ENCODE measurements at places on chromosomes 12 and 14.

- peak; percentile 78 for DNase-seq
Observed at GRCh38 chr14:76918256-76918781, 92.1 kb downstream of the LRRC74A start.

DNA sequence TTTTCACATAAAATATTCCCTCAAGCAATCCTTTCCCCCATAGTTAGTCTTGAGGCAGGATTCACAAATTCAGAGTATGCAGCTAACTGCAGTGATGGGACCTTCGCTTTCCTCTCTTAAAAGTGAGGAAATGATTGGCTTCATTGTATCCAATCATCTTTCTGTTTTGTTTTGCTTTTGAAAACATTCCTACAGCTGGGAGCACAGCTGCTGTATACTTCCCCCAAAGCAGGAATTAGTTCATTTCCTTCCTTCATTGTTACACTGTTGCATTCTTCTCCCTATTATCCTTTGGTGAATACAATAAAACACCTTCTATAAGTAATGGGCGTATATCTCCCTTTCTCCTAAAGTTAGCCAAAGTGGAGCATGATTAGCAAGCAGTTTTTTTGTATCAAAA, 9.4 kb upstream of the GAS2L3 start:
- DNase-seq: no peak

DNA sequence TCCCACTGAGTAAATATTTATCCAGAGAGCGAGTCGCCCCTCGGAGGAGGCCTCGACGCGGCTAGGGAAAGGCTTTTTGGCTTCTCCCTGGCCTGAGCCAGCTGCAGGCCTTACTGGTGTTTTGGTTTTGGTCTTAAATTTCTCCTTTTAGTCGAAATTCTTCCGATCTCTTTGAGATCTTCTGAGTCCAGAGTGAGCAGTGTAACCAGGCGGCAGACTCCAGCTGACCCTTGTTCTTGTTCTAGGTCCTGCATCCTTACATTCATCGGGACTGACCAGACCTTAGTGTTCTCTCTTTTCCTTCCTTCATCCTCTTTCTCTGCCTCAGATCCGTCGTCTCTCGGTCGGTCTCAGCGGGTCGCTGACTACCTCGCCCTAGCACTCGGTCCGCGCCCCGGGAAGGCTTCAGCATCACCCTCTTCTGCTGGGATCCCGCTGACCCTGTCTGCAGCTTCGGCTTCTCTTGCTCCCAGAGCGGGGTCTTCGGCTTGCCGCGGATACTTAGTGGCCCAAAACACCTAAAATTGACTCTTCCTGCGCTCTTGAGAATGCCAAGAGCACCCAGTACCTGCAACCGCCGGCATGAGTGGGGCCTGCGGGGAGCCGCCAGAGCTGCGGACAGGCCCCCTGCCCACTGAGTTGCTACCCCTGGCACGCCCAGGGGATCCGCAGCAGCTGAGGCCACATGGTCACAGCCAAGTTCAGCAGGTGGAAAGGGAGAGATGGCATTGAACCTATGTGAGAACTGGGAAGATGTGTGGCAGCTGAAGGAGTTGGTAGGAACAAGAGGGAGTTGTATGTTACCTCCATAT, 2.4 kb upstream of the PAX9 start:
- peak; percentile 55 for DNase-seq

- no peak for DNase-seq
Observed at GRCh38 chr12:128137140-128137539, 129.8 kb upstream of the TMEM132C start.

- DNase-seq: no peak
Observed at GRCh38 chr12:119660076-119660475, 7.9 kb upstream of the PRKAB1 start.

DNA sequence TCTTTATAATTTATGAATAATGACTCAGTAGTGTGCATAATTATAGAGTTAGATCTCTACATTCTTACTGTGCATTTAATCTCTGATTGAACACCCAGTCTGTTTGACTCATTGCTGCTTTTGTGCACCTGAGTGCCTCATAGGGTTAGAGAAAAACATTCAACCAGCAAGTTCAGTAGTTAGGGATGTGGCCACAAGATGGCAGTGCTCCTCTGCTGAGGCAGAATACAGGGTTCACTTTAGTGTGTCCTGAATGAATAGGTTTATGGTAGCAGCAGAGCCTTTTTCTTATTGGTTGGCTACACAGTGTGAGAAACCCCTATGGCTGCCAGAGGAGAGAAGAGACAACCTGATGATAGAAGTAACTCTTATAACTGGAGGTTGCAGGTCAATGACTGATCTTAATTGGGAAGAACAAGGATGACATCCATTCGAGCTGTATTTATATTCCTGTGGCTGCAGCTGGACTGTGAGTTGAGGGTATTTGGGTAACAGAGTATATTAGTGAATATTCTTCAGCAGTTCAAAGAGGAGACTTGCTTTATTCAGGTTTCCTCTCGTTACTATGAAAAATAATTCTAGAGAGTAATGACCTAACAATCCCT, 194.9 kb upstream of the OR4E1 start:
- DNase-seq: peak; percentile 92

GRCh38 chr12:131699434-131699833, 11.5 kb upstream of the SFSWAP start:
- DNase-seq: no peak

DNA sequence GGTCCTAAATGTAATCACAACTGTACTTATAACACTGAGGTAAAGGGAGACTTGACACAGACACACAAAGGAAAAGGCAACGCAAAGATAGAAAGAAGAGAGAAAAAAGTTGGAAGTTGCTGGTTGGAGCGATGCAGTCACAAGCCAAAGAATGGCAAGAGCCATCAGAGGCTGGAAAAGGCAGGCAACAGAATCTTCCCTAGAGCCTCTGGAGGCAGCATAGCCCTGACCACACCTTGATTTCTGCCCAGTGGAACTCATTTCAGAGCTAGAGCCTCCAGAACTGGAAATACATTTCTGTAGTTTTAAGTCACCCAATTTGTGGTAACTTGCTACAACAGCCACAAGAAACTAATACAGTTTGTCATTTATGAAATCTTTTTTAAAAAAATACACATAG, 89.2 kb downstream of the PUS7L start:
- DNase-seq: peak; percentile 58

DNA sequence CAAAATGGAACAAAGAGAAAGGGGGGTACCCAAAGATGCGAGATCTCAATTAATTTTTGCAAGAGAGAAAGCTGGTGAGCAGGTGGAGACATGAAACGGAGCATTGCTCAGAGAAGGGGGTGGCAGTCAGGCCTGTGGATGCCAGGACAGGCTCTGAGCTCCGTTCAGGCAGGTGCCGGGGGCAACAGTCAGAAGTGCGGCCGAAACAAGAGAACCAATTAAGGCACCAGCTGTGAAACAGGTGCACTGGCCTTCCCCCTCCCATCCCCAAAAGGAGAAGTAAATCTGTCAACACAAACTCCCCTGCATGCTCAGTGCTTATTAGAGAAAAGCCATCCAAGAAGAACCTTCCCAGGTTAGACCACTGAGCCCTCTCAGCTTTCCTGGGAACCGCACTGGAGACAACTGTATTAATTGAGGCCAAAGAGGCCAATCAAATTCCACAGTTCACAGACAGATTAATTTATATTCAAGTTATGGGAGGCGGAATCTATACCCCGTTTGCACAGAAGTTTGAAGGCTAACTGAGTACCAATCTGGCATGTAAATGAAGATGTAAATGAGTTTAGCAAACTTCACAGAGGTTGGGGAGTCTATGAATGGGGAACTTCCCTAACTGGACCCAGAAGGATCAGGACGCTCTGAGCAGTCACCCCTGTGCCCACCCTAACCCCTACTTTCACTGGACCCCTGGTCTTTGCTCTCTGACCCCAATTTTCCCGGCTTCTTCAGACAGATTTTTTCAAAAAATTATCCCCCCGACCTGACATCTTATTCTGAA, 20.9 kb downstream of the OAS2 start:
- no peak for DNase-seq

GRCh38 chr12:125081427-125081826, 16.2 kb downstream of the AACS start:
- no peak for DNase-seq

DNA sequence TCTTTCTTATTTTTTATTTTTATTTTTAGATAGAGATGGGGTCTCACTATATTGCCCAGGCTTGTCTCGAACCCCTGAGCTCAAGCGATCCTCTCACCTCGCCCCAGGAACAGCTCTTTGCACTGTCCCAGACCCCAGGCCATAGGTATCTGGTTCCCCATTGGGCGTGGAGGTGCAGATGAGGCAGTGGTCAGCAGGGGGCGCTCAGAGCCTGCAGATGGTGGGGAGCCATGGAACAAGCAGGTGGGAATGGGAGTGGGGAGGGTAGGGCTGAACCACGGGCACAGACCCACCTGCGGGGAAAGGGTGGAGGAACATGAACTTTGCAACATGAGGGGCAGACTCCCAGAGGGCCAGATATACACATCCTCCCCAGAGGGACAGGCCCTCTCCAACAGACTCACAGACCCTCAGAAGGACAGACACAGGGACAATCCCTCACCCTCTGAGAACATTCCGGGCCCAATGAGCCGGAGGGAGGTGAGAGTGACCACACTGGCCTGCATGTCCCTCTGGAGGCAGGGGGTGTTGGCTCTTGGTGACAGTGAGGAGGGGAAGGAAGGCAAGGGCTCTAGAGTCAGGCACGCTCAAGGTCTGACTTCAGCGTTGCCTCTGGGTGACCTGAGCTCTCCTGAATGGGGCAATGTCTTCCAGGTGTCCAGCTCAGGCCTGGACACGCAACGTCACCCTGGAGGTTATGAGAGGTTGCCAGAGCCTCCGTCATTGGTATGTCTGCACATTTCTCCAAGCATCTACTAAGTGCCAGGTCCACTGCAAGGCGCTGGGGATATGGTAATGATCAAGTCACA, 34.9 kb downstream of the KRT80 start:
- DNase-seq: peak; percentile 99

DNA sequence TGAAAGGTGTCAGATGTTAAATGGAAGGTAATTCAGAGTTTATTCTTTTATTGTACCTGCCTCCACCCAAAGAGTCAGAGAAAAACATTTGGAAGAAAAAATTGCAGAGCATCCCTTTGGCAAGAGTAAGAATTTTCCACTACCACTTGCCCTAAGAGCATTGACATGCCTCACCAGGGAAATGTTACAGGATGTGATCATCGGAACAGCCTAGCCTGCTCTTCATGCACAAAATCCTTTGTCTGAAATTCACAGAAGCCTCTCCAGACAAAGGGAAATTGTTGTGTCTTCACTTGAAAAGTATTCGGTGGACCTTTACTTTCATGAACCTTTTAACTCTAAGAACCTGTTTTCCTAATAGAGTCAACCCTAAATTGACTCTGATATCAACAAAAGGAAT, 36.9 kb downstream of the ATP2A2 start:
- no peak for DNase-seq

DNA sequence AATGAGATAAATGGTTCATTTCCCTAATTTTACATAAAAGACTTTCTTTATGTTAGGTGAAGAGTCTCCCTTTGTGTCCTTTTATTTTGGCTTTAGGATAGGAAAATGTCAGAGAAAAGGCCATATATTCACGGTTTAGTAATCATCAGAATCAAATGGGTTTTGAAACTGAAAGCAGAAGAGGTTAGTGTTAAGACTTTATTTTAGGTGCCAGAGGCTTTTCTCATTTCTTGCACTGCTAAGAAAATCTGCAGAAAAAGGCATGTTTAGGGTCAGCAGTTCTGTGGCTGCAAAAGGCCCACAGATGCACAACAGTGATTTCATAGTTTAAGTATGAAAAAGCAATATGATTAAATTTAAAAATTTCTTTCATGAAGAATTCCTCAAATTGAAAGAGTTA, 80.4 kb upstream of the SINHCAF start:
- DNase-seq: no peak

- DNase-seq: no peak
Observed at GRCh38 chr12:3218228-3219171, 141.3 kb downstream of the TSPAN9 start.

DNA sequence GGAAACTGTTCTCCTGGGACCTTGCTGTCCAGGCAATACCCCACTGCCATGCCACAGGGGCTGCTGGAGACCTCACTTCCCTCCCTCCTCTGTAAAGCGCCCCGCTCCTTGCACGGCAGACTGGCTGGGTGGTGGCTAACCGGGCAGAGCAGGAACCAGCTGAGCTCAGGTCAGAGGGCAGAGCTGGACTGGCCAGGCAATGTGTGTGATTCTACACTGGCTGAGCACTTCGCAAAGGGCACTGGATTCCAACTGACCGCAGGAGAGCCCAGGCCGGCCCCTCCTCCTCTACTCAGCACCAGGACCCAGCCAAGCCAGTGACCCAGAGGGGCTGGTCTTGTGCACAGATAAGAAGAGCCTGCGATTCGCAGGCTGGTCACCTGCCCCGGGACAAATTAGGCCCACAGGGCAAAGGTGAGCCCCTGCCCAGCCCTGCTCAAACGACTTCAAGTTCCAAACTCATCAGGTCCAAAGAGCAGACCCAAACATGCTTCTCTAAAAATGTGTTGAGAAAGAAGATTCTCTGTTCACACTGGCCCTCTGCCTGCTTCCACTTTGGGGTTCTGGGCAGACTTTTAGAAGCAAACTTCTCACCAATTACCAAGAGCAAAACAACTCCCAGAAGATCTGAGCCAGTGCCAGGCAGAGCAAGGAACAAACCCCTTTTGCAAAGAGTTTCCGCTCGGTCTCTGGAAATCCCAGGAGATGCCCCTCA, 54.9 kb upstream of the DIO3 start:
- DNase-seq: peak; percentile 34

GRCh38 chr12:1803736-1804135, 16.6 kb upstream of the LRTM2 start:
- no peak for DNase-seq

DNA sequence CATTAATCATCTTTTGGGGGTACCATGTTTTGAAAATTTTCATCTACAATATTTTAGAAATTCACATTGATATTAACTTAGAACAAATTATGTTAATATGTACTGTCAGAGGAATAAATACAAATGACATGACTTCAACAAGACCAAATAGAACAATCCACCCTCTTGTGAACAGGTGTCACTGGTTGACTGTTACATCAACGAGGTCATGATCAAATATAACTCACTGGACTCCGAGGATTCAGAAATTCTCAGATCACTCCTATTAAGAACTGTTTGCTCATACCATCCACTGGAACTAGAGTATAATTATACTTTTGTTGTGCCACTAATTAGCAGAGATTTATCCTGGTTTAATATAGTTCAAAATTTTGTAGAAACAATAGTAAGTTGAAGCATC, 318.8 kb downstream of the PRKD1 start:
- DNase-seq: no peak

- no peak for DNase-seq
Observed at GRCh38 chr14:24688030-24688658, 54.2 kb upstream of the GZMB start.

GRCh38 chr12:99704036-99704435, 56.5 kb downstream of the GARIN6 start:
- no peak for DNase-seq

DNA sequence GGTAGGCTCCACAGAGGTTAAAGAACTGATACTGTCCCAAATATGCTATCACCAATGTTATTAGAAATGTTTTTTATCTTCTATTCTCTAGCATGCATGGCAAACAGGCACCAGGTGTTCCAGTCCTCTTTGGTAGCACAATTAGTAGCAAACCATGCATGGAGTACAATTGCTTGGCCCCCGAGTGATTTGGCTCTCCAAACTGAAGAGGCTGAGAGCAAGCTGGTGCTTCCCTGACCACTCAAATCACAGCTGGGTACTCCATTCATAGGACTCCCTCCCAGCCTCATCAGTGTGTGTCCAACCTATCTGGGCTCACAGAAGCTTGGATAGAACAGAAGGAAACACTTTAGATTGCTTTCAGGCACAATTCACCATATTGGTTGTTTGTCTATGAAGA, 93.4 kb downstream of the DIO2 start:
- DNase-seq: no peak
